ENCODE measurements at places on chromosomes 4 and X. TPM values are rescaled to one million over a fixed set of nuclear protein-coding genes. Genes with fewer than 3 reads are reported as not detected.
A peak's percentile ranks its signal among the peaks of the same experiment; 100 is the strongest.

GRCh38 chr4:52659722-52660261 is 691 bp upstream of the USP46 start:
- DNase-seq: peak; percentile 89

DNA sequence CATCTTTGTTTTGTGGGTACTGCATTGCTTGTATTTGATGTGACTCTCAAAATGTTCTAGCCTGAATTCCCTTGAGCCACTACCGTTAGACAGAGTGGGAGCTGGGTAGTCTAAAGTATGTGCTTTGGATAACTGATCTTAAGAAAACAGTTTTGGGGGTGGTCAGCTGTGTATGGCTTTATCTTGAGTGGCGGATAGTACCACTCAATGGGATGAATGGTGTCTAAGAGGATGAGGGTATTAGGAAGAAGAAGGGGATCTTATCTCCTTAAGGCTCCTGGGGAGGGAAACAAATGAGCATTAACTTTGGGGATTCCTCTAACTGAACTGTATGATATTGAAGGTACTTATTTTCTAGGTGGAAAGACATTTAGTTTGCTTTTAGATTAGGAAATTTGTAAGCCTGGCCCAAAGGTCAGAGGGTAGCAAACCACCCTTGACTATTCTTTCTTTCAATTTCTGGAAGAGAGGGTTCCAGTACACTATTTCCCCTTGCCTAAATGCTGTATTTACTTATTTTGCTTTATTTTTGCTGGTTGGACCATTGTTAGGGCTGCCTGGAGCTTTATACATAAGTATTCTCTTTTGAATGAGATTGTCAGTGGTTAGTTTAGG is 11.3 kb downstream of the BMP2K start:
- DNase-seq: no peak

DNA sequence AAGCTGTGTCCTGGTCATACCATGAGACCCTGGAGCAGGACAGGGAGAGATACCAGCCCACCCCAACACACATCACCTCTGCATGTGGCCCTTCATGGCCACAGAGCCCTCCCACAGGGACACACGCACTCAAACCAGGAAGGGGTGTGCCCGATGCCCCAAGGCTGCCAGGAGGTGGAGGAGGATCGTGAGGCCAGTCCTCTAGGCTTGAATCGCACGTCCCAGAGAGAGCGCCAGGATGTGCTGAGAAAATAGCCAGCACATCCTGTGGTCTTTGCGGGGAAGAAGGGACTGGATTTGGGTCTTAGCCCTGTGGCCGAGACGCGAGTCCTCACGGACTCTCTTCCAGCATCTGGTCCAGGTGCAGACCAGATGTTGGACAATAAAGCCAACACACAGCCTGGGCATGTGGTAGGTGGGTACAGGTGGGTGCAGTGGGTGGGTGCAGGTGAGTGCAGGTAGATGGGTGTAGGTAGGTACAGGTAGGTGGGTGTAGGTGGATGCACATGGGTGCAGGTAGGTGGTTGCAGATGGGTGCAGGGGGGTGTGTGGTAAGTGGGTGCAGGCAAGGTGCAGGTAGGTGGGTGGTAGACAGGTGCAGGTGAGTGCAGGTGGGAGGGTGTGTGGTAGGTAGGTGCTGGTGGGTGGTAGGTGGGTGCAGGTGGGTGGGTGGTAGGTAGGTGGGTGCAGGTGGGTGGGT is 94.3 kb upstream of the AFAP1 start:
- peak; percentile 21 for DNase-seq

DNA sequence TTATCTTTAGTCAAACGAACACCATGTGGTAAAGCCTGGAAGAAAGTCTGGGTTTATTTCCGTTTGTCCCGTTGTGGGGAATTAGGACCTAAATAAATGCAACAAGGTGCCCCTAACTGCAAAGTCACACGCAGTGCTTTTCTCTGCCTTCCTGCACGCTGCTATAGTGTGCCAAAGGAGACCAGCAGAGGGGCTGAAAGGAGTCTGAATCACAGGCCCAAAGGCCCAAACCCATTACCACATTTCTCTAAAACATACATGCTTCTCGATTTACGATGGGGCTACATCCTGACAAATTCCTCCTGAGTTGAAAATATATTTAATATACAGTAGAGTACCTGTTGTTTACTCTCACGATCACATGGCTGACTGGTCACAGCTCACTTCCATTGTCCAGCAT is 4.5 kb downstream of the VEGFC start:
- no peak for DNase-seq

DNA sequence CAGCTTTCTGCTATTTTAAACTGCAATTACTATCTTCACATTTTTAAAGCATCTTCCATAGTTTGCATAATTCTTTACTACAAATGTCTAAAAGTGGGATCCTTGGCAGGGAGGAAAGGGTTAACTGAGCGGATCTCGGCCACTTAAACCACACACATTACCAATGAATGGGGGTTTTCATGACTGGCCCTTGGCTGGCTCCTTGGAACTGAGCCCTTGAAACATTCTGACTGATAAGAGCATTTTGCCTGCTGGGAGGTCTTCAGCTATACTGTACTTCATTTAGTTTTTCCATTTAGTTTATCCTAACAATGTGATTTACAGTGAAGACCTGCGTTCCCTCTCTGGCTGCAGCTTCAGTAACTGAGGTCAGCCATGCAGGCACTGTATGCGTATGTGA is 31.7 kb upstream of the MFAP3L start:
- no peak for DNase-seq

TSR2 gene
- total RNA-seq: 37.7 TPM

JAKMIP1 gene
- total RNA-seq: not detected

- no peak for DNase-seq
These were observed 1201.9 kb downstream of the STIM2 start for GRCh38 chr4:28062562-28062961.

FBXL5 gene
- total RNA-seq: 93.9 TPM

CSN1S1 gene
- not detected for total RNA-seq

DNA sequence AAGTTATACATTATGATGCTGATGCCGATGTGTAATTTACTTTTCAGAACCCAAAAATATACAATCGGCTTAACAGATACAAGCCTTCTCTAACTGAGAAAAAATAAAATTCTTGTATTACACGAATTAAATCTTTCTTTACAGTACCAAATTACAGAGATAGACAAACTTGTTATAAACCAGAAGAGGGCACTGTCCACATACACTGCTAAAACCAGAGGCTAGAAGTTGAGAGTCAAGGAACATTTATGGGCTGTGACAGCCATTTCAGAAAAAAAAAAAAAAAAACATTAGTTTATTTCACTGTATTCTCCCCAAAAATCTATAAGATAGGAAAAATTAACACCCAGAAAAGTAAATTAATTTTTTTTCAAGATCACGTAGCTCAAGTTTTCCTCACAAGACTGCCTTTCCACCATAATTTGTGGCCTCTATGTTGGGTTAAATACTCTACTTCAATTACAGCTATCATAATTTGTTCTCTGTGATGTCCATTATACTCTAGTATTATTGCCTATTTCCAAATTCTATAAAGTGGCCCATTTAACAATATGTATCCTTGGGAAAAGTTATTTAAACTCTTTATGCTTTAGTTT is 12.0 kb downstream of the EREG start:
- DNase-seq: no peak

GRCh38 chr4:112855058-112855457 is 194.4 kb upstream of the ANK2 start:
- no peak for DNase-seq

- peak; percentile 61 for DNase-seq
These were observed 436.0 kb upstream of the INTU start for GRCh38 chr4:127196655-127197352.

GRCh38 chrX:13750204-13750603 is 15.7 kb downstream of the OFD1 start:
- DNase-seq: no peak

EDA2R gene
- total RNA-seq: 1.4 TPM

PDZD11 gene
- total RNA-seq: 33.9 TPM

PLK4 gene
- total RNA-seq: 1.1 TPM

DNA sequence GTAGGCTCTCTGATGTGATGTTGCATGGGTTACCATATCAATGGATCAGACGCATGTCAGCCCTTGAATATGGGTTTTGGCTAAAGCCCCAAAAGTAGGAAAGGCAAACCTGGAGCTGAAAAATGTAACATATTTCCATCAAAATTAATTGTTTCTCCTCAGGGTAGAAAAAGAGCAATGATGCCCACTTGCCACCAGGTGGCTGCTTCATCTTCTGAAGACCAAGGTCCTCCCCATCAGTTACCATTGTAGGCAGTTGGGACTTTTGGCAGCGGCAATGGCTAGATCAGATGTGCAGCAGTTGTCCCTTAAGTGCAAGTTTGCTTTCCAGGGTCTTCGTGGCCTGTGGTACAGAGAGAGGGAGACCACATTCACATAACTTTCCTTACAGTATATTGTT is 118.2 kb downstream of the NAF1 start:
- DNase-seq: no peak

TMPRSS11B gene
- not detected for total RNA-seq

DNA sequence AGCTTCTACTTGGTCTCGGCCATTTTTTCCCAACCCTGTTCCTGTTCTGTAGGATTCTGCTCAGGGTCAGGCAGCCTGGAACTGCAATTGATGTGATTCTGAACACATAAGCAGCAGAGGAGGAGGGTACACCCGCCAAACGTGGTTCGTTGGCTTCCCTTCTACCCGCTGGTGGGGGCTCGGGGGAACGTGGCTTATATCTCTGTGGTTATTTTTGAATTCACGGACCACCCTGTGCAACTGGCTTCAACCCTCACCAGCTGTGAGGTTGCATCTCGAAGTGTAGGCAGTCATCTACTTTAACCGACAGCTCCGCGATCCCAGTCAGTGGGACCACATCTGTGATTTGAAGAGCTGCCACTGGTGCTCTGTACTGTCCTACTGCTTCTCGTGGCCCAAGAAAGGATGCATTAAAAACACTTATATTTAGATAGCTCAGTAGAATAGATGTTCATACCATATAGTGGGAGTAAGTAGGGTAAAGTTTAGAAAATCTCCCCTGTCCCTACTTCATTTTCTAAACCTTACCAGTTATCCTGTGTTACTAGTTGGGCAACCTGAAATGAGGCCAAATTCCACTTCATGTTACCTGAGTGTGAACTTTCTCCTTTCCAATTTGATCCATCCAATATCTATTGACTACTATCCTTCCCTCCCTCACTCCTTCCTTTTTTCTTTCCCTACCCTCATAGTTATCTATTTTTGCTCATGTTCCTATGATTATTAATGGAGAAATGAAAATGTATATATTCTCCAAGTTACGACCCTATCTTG is 80.4 kb upstream of the BCOR start:
- no peak for DNase-seq

DNA sequence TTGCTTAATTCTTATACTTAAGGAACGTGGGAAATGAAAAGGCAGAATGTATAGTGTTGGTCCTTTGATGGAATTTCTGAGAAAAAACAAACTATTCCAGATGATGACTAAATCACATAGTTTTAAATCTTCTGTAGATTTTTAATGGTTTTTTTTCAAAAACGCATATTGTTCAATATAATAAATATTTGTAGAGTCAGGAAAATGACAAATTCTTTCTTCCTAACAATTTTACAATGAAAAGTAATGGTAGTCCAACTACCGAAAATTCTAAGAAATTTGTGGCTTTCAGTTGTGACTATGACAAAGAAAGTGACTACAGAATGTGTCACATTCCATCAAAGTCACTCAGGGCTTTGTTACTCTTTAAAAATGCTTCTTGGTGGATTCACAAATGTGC is 164.8 kb upstream of the PITX2 start:
- DNase-seq: no peak

GRCh38 chrX:119755981-119756533 is 2.3 kb upstream of the SOWAHD start:
- no peak for DNase-seq
